ENCODE measurements at places on chromosomes 4 and X.

GRCh38 chrX:153361781-153362397 lies 27.9 kb downstream of the ZNF275 start:
- DNase-seq, result no peak

DNA sequence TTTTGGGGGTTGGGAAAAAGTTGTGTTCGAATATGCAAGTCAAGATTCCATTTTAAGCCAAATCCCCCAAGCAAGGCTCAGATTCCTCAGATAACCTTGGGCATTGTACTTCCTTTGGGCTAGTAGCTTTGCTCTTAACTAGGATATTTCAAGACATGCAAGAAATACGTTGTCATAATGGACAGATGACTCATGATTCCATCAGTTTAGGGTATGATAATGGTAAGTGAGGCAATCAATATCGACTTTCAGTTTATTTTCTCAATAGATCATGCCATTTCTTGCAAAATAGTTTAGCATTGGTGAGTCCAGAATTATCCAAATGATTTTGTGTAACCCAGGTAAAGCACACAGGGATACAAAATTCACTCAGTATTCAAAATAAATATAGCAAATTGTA lies 25.4 kb downstream of the CFAP299 start:
- no peak for DNase-seq

DNA sequence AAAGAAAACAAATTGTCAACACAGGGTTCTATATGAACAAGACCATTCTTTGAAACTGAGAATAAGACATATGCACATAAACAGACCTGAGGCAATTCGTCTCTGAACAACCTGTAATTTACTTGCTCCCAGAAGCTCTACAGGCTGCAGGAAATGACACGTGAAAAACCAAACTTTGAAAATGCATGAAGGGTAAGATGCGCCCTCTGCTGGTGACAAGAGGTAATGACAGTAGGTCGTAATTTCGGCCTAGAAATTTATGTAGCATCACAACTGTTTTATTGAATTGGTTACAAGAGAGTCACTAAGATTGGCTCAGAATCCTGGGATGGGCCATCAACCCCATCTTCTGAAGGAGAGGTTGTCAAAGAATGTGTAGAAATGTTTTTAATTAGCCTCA lies 276.5 kb downstream of the PPP4R3C start:
- DNase-seq, result no peak

- DNase-seq, result no peak
Observed at GRCh38 chrX:118350706-118351105, 4.8 kb downstream of the WDR44 start.

- no peak for DNase-seq
Observed at GRCh38 chrX:110218591-110218990, 99.3 kb downstream of the AMMECR1 start.

GRCh38 chrX:97609938-97610337 lies 726.2 kb downstream of the RPA4 start:
- DNase-seq, result no peak

GRCh38 chr4:41290479-41290878 lies 33.8 kb downstream of the UCHL1 start:
- no peak for DNase-seq

DNA sequence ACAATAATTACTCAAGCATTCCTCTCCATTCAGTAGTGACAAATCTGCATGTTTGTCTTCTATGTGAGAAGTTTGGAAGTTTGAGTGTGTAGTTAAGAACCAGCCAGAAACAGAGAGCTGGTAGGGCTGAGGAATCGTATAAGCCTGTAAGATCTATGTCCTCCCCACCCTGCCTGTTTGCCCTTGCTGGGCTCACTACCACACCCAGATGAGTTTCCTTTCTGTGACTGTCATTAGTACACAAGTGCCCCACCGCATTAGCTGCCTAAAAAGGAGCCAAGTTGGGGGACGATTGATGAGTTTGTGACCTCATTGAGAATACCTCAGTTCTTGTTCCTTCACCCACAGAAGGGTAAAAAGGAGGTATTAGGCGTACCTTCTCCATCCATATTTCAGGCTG lies 28.3 kb downstream of the DOCK11 start:
- DNase-seq, result no peak

DNA sequence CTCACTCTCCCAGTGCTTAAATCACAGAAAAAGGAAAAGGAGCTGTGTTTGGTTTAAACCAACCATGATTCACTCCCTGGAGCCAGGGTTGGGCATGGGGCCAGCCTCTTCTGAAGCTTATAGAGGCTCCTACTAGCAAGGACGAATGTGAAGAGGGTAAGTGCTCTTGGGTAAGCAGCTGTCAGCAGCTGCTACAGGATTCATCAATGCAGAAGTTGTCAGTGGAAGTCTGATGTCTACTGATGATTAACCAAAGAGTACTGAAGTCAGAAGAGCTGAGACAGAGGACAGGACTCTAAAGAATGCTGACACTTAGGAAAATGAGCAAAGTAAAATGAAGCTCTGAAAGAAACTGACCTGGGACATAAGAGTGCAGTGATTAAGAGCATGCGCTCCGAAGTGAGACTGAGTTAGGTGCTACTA lies 32.7 kb upstream of the JADE1 start:
- no peak for DNase-seq

DNA sequence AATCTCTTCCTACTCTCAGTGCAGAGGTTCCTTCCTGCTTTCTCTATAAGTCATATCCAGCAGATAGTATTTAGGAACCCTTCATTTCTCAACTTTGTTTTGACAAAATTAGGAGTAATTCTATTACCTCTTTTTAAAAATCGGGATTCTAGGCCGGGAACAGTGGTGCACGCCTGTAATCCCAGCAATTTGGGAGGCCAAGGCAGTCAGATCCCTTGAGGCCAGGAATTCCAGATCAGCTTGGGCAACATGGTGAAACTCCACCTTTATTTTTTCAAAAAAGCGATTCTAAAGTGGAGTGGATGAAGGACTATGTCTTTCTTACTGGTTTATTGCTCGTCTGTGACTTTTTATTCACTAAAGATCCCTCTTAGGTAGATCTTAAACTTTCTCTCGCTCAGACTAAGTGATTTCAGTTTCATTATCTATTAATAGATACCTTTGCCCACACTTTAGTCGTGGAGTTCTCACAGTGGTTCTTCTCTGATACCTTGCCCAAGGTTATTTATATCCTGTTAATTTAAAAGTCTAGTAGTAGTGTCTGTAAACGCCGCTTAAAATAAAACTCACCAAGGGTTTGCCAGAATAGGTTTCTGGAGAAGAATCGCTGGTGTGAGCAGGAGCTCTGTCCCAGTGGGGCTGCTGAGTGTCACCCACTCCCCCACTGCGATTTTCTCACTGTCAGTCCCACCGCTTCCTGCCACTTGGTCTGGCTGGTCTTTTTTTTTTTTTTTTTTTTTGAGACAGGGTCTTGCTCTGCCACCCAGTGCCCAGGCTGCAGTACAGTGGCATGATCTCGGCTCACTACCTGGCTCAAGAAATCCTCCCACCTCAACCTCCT lies 27.0 kb upstream of the TMEM131L start:
- no peak for DNase-seq

DNA sequence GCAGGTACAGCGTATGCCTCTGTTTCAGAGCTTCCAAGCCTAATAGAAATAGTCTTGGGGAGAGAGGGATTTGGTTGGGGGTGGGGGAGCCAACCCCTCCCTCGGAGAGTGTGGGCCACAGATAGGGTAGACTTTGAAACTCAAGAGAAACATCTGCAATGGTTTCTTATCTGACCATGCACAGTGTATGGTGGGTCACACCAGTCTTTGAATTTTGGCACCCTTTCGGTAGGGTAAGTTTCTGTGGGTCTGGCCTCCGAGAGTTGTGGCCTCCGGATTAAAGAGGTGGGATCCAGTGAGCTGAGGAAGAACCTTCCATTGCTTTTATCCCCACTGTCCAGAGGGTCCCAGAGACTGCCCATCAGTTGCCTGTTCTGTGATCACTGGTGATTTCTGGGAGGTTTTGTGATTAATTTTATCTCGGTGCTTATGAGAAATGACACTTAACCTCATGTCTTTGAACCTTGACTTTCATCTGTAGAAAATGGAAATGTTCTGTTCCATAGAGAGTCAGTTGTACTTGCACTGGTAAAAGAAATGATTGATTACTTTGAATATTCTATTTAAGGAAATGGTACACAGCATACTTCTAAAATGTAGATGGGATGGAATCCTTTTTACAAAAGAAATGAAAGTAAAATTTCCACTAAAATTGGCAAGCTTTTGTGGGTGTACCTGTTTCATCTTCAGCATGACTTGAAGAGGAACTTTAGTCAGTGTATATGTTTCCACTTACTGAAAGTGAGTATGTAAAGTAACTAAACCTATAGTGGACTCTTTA lies 62.7 kb downstream of the TMEM131L start:
- no peak for DNase-seq

DNA sequence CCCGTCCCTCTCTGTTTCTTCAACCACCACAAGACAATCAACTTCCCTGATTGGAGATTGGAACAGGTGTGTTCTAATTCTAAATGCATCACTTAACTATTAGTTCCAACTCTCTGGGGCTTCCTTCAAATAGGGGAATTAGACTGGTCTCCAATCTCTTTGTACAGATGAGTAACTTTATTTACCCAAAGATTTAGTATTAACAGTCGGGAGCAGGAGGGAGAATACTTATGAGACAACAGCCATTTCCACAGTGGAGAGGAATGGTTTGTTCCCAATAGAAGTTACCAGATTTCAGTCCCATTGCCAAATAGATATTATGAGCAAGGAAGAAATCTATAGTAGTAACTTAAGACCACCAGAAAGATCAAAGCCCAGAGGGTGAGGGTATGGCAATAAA lies 46.2 kb downstream of the CASK start:
- DNase-seq, result no peak
